ENCODE measurements at places on chromosomes 12 and 14.

- no peak for DNase-seq
Measured at GRCh38 chr14:54652188-54652587, 85.3 kb downstream of the SAMD4A start.

- no peak for DNase-seq
Measured at GRCh38 chr12:47557386-47557785, 148.4 kb downstream of the RPAP3 start.

GRCh38 chr14:57732463-57733285 is 133.2 kb downstream of the SLC35F4 start:
- DNase-seq = no peak

DNA sequence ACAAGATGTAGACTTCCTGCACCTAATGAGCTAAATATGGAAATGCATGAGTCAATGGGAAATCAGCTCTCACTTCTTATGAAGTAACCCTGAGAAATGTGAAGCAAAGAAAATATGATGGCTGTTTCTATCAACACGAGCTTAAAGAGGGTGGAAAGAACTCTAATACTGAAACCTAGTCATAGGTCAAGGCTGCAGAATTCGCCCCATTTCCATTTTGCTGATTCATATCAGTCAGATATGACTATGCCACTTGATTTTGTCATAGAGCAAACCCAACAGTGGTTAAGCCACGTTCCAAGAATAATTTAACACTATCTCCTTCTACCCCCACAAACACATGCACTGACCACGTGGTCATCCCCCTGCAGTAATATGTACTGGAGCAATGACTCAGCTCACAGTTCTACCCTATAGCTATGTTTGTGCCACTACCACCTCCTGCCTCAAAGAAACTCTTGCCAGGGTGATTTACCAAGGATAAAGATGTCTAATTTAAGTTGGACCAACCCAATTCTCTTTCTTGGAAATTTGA is 157.5 kb downstream of the TMTC3 start:
- peak; percentile 1 for DNase-seq

- DNase-seq = peak; percentile 57
Measured at GRCh38 chr12:77324763-77325468, 259.5 kb upstream of the E2F7 start.

DNA sequence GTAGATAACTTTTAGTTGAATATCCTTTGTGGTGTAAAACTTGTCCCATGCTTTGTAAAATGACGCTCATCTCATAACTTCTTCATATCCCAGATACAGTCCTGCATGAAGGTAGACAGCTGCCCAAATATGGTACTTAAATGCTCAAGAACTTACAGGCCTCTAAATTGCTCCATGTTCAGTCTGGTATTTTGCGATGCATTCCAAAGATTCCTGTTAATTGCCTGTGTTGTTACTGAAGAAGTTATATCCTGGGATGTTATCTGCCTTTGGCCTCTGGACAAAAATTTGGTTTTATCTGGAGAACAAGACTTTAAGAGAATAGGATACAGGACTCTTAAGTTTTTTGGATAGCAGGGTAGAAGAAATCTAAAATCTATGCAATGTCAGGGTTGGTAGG is 473.0 kb downstream of the PCNX1 start:
- DNase-seq = no peak

All from GM12892 (cell line).